ENCODE measurements at places on chromosomes 5 and 9.

DNA sequence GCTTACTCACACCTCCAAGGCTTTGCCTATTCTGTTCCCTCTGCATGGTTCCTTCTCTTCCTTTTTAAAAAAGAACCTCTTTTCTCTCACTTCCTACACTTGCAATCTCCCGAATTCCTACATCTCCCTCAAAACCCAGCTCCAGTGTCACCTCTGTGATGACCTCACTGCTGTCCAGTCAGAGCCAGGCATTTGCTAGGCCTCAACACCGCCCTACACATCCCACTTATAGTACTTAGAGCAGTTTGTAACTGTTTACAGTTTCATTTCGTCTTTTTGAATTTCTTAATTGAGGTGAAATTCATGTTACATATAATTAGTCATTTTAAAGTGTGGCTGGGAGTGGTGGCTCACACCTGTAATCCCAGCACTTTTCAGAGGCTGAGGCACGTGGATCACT lies 30.8 kb downstream of the CD14 start:
- DNase-seq, result no peak

GRCh38 chr9:73640971-73641370 lies 489.3 kb downstream of the ANXA1 start:
- DNase-seq, result no peak

DNA sequence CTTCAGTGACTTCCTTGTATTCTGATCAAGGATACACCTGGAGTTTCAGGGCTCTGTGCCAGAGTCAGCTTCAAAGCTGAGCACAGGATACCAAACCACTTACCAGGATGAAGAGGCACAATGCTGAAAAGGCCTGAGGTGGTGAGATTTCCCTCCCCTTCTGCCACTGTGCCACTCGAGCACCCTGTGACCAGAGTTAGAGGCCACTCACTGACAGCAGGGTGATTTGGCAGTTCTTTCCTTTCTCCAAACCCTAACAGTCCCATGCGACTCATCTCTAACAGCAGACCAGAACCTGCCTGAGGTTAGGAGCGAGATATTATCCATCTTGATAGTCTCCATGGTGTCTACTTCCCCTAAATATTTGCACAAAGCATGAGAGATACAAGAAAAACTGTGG lies 1.8 kb downstream of the PLGRKT start:
- no peak for DNase-seq

DNA sequence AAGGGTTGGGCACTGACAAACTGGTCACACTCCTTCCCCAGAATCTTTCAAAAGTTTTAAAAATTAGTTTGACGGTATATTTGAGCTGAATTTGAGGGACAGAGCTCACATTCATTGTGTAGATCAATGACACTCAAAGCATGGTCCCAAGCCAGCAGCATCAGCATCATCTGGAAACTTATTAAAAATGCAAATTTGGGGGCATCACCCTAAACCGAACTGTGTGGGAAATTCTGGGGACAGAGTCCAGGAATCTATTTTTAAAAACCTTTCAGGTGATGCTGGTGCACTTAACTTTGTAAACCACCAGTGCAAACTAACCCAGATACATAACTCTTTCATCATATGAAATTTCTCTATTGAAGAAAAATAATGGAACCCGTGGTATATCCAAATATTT lies 58.1 kb upstream of the MTAP start:
- no peak for DNase-seq

DNA sequence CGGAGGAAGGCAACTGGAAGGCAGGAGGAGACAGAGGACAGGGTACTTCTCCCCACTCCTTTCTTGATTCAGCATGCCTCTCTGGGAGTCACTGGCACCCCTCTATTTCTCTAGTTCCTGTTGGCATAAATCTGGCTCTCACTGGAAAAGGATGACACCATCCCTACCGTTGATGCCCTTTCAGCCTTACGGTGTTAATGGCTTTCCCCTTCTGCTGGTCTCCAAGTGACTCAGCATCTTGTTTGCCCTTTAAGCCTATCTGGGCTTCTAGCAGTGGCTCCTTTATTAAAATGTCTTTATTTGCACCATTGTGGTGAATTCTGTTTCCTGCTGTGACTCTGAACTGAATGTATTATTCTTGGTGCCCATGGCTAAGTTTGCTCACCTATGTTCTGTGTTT lies 227.3 kb upstream of the GLRA1 start:
- no peak for DNase-seq

- DNase-seq, result no peak
Observed at GRCh38 chr5:33801292-33801691, 90.5 kb downstream of the ADAMTS12 start.

DNA sequence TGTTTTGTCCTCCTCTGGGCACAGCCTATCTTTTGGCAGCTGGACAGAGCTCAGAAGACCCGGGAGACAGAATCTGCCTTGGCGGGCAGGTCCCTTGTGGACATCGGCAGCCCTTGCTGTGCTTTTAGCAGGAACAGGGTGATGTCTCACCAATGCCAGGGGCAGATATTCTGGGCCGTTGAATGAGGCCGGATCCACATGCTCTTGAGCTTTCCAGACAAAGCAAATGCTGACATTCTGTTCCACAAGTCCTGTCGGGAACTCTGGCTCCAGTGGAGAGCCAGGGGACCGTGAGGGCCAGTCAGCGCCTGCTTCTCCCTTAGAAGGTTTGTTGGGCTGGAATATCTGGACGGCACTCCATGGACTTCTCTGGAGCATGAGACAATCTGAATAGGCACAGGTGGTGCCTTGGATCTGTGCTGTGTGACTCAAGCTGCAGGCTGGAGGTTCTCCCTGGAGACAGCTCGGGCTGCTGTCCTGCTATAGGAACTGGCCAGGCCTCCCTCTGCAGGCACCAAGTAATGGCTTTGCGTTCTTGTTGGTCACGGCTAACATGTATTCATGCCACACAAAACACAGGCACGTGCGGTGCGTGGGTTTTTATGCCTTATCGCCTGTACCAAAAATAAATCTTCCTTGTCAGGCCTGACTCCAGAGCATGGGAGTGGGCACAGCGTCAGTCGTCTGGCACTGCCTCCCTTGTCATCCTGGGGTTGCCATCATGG lies 80.3 kb downstream of the GADD45G start:
- DNase-seq, result no peak

GRCh38 chr9:93130861-93131481 lies 3.1 kb downstream of the NINJ1 start:
- DNase-seq, result no peak

GRCh38 chr5:181118369-181118768 lies 12.6 kb downstream of the OR2V1 start:
- no peak for DNase-seq

DNA sequence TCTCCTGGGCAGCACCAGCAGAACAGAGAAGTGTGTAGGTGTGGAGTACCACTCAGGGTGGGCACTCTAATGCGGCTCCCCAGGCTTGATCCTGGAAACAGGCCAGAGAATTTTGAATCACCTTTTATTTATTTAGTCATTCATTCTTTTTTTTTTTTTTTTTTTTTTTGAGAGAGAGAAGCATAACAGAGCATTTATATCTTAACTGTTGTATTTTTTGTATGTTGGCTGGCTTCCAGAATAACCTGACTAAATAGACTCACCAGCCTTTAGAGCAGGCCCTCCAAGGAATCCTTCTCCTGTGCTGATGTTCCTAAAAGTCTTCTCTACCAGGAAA lies 153.4 kb downstream of the PIK3R1 start:
- DNase-seq, result no peak

- no peak for DNase-seq
Observed at GRCh38 chr9:108654566-108654965, 201.2 kb downstream of the ACTL7B start.

DNA sequence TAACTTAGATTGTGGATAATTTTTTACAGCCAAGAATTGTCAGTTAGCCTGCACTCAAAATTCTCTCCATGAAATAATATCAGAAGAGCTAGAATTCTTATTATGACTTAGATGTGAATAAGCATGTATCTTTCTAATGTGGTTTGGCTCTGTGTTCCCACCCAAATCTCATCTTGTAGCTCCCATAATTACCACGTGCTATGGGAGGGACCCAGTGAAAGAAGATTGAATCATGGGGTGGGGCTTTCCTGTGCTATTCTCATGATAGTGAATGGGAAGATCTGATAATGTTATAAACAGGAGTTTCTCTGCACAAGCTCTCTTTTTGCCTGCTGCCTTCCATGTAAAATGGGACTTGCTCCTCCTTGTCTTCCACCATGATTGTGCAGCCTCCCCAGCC lies 176.8 kb downstream of the MAT2B start:
- no peak for DNase-seq

DNA sequence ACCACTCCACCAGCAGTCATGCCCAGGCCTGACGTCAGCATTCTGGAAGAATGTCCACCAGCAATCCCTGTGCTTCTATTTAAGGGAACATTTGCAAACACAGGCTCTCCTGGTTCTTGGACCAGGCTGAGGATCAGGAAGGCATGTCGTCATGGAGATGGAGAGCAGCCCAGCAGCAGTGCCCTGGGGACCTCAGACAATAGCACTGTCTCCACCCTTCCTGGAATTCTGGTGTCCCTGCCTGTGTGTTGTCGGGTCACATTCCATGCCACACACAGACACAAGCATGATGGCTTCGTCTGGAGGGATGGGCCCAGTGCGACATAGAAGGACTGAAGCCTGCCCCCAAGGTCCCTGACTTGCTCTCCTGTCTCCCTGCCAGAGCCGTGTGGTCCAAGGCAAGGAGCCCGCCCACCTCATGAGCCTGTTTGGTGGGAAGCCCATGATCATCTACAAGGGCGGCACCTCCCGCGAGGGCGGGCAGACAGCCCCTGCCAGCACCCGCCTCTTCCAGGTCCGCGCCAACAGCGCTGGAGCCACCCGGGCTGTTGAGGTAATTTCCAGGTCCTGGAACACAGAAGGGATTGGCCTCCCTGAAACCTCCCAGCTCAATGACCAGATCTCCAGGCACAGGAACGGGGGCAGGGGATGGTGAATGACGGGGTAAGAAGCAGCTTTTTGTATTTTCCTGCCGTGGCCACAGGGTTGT lies 43.8 kb downstream of the STOM start:
- DNase-seq, result no peak

GRCh38 chr9:23611869-23612268 lies 214.2 kb downstream of the ELAVL2 start:
- no peak for DNase-seq

DNA sequence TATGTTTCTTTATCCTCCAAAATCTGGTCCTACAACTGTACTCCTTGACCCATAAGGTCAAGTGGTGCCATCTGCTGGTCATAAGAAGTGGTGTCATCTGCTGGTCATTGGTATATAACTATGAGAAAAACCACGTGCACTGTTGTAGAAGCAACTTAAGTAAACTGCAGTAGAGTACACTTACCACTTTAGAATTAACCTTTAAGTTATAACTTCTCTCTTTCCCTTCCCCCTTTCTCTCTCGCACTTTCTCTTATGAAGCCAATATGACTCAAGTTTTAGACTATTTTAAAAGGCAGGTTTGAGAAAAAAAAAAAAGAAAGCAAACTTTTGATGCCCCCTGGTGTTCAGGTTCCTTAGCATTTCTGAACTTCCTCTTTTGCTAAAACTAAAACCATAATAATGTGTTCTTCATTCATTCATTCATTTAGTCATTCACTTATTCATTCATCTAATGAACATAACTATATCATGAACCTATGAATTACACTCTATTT lies 12.8 kb upstream of the MTAP start:
- no peak for DNase-seq

DNA sequence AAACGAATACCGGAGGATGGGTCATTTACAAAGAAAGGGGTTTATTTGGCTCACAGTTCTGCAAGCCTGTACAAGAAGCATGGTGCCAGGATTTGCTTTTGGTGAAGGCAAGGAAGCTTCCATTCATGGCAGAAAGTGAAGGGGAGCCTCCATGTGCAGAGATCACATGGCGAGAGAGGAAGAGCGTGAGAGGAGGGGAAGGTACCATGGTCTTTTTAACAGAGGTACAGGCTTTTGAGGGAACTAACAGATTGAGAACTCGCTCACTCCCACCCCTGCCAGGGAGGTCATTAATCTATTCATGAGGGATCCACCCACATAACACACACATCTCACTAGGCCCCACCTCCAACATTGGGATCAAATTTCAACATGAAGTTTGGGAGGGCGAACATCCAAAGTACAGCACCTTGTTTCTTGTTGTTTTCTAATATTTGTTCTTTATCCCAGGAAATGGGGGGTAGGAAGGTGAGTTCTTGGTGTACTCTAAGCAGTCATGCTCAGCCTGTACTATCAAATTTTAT lies 18.5 kb downstream of the TMC1 start:
- no peak for DNase-seq

- DNase-seq, result no peak
Observed at GRCh38 chr9:34437006-34437925, 21.1 kb downstream of the FAM219A start.

GRCh38 chr9:115396071-115396529 lies 278.1 kb upstream of the TNC start:
- no peak for DNase-seq

GRCh38 chr5:116626272-116626723 lies 51.7 kb upstream of the SEMA6A start:
- no peak for DNase-seq

GRCh38 chr5:135438636-135439221 lies 8.4 kb downstream of the DCANP1 start:
- no peak for DNase-seq

GRCh38 chr9:129610473-129611306 lies 10.2 kb downstream of the C9orf50 start:
- peak; percentile 38 for DNase-seq

- no peak for DNase-seq
Observed at GRCh38 chr5:134063188-134063820, 51.2 kb upstream of the TCF7 start.

- no peak for DNase-seq
Observed at GRCh38 chr5:93567424-93567823, 13.6 kb downstream of the NR2F1-AS1 start.

- no peak for DNase-seq
Observed at GRCh38 chr5:176797456-176798050, 12.8 kb upstream of the UNC5A start.

DNA sequence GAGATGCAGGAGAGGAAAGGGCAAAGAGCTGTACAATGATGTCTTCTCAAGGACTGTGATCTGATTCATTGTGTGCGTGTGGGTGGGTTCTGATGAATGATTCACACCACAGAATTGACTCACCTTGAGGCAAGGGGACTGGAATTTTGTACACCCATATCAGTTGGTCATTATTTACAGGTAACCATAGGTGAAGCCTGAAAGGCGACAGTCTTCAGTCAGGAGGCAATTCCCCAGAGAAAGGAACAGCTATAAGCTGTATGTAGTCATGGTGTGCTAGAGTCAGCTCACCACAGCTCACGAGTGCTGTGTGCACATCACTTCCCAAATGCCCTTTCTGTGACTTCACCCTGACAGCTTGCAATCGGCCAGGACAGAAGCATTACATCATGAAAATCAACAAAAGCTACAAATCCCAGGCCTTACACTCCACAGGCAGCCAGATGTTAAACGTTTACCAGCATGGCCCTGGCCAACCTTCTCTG lies 87.6 kb upstream of the RPS23 start:
- DNase-seq, result no peak

GRCh38 chr5:180785794-180786221 lies 16.8 kb downstream of the MGAT1 start:
- DNase-seq, result no peak

- no peak for DNase-seq
Observed at GRCh38 chr5:127316011-127316410, 25.4 kb downstream of the MEGF10 start.

- no peak for DNase-seq
Observed at GRCh38 chr5:89270901-89271300, 387.9 kb upstream of the MEF2C start.
